ENCODE measurements at places on chromosomes 12 and 14.
A peak's percentile ranks its signal among the peaks of the same experiment; 100 is the strongest.

- no peak for DNase-seq
Observed at GRCh38 chr12:68163560-68164081, 4.1 kb upstream of the IFNG start.

DNA sequence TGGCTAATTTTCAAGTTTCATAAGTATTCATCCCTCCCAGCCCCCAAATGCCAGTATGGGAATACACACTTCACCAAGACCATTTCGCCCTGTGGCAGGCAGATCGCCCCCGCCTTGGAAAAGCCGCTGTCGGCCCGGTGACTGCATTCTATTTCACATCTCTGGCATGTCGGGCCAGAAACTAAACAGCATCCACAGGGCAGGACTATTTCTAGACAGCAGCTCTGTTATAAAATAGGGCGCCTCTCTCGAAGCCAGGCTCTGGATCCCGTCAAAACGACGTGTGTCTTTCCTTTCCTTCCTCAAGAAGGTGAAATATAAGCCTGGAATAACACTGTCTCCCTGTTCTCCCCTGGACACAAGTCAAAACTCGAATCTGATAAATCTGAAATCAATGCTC lies 56.8 kb downstream of the GSC start:
- no peak for DNase-seq

- peak; percentile 46 for DNase-seq
Observed at GRCh38 chr14:92792885-92793284, 1.2 kb upstream of the GOLGA5 start.

DNA sequence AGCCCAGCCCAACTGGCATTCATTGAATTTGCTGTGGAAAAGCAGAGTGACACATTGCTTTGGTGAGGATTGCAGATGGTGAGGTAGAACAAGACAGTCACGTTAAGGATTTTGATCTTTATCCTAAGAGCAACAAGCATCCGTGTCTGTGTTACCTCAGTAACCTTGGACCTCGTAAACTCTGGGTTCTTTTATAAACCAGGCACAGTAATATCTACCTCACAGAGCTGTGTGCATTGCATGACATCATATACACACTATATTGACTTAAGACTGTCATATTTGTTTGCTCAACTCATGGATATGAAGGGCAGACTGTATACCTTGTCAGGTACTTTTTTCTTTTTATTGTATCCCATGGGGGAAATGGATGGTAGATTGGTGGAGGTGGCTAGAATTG lies 156.2 kb downstream of the ETV6 start:
- no peak for DNase-seq

- DNase-seq, result no peak
Observed at GRCh38 chr12:88758176-88758575, 177.9 kb upstream of the KITLG start.

DNA sequence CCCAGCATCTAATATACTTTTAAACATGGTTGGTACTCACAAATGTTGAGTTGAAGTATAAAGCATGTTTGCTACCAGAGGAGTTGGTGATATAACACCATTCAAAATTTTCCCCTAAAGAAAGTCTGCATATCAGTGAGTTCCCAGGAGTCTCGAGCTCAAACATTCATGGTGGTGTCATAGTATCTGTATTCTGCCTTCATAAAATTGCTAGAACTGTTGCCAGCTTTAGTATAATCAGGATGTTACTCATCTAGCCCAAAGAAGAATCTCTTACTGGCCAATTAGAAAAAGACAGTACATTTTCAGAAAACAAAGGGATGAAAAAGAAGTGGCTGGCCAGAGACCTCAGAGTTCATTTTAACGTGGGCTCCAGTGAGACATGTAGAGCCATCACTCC lies 374.7 kb downstream of the KCNH5 start:
- no peak for DNase-seq

DNA sequence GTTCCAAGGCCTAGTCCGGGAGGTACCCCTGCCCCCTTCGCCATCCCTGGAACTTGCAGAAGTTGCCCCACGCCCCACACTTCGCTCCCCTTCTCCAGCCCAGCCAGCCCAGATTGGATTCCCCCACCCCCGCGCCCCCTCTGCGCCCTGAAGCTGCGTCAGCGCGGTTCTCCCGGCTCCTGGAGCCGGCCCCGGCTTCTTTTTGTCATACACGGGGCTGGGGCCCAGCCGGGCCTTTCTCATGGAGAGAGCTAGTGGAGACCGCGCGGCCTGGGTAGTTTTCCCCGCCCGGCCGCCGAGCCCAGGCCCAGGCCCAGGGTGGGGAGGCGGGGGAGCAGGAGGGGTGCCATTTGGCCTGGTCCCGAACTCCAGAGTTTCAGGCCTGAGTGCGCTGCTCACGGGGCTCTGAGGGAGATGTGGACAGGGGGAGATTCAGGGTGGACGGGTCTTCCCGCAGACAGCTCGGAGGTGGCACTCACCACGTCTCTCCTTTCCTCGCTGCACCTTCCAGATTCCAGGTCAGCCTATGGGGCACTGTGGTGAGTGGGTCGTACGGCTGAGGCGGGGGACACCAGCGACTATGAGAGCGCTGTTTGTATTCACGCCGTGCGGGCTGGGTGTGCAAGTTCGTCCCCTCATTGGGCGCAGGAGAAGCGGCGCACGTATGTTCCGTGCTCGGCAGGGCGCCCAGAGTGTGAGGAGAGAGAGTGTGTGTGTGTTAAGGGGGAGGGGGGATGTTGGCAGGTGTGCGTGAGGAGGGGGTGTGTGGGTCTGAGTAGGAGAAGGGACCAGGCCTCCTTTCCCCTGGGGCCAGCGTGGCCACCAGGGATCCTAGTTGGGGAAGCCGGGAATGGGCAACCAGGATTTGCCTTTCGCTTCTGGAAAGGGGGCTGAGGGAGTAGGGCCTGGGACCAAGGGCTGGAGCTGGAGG lies 785 bp upstream of the LHX5 start:
- DNase-seq, result no peak

- DNase-seq, result no peak
Observed at GRCh38 chr14:103684871-103685270, 30.4 kb downstream of the XRCC3 start.

- peak; percentile 23 for DNase-seq
Observed at GRCh38 chr14:76773956-76774820, 12.9 kb downstream of the VASH1 start.

DNA sequence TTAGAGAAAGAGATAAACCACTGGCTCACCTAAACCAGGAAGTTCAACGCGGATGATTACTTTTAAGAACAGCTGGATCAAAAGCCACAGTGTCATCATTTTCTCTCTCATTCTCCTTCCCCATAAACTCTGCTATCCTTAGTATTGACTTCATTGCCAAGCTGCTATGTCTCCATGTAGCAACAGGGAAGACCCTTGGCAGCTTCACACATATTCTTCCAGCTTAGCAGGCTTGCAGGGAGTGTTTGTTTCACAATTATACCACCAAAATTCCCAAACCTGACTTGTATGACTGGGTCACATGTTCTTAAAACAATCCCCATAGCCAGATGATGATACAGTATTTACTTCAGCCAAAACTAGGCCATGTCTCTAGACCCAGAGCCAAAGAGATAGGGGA lies 235.5 kb downstream of the PAWR start:
- no peak for DNase-seq

- DNase-seq, result no peak
Observed at GRCh38 chr12:84079626-84080025, 833.0 kb downstream of the SLC6A15 start.

- no peak for DNase-seq
Observed at GRCh38 chr14:92215579-92215978, 93.8 kb downstream of the CPSF2 start.

DNA sequence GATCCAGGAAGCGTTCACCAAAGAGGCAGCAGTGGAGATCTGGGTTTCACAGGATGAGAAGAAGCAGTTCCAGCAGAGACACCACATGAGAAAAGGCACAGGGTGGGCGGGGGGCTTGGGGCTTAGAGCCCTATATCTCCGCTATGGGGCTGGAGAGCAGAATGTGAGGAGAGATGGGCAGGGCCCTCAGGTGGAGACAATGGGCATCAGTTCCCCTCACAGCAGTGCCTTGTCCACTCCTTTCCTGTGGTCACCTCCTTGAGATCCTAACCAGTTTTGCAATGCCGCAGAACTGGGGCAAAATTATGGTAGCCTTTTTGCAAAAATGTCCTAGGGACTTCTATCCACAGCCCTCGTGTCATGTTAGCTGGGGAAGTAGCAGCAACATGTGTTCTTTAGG lies 27.5 kb downstream of the DHRS2 start:
- no peak for DNase-seq

DNA sequence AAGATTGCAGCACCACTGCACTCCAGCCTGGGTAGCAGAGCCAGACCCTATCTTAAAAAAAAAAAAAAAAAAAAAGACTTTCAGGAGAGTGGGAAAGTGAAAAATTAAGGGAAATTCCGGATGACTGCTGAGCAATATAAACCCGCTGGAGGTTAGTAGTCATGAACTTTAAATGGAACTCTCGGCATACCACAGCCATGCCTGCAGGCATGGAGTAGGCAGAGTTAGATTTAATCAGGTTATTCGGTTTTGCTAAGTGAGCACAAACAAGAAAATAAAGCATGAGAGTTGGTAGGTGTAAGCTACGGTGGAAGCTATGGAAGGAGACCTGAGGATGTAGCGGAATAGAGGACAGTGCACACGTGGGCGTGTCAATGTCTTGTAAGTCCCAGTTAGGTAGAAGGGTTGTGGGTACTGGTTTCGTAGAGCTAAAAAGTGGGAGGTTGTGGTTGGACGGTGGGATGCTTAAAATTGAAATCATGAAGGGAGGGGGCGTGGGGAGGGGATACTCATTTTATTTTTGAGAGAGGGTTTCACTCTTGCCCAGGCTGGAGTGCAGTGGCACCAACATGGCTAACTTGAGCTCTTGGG lies 11.8 kb upstream of the TUBA1C start:
- DNase-seq, result peak; percentile 96

- DNase-seq, result no peak
Observed at GRCh38 chr14:93067088-93067487, 48.6 kb downstream of the ITPK1 start.

DNA sequence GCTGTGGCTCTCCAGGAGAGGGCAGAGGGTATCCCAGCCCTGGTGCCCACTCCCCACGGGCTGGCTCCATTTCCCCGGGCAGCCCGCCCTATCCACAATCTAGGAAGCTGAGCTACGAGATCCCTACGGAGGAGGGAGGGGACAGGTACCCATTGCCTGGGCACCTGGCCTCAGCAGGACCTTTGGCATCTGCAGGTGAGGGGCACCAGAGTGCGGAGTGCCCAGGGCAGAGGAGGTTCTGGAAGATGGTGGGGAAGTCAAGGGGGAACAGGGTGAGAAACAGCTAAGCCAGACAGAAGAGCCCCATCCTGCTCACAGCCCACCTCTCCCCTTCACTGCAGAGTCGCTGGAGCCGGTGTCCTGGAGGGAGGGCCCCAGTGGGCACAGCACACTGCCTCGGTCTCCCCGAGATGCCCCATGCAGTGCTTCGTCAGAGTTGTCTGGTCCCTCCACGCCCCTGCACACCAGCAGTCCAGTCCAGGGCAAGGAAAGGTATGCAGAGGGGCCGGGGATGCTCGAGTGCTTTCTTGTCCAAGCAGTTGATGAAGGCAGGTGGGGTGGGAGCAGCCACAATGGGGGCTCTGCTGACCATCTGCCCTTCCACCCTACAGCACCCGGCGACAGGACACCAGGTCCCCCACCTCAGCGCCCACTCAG lies 10.3 kb downstream of the TNS2 start:
- no peak for DNase-seq

DNA sequence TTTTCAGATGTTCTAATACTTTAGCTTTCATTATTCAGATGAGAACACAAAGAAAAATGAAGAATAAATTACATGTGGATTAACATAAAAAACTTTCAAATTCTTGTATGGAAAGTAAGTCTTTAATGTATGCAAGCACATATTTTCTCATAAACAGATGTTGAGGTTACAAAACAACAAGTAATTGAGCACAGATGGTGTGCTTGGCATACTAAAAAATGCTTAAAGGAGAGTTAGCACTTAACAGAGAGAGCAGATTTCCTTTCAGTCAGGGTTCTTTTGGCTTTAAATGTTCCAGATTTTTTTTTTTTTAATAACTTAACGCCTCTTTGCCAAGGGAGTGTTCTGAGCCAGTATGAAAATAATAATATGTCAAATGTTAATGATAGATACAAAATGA lies 96.0 kb downstream of the RASSF9 start:
- DNase-seq, result no peak

GRCh38 chr14:38502239-38502638 lies 246.3 kb upstream of the CLEC14A start:
- DNase-seq, result no peak

GRCh38 chr12:51293696-51294095 lies 23.5 kb upstream of the SMAGP start:
- peak; percentile 18 for DNase-seq

GRCh38 chr12:119578112-119578511 lies 15.5 kb upstream of the TMEM233 start:
- no peak for DNase-seq

- DNase-seq, result no peak
Observed at GRCh38 chr14:22488522-22489243, 100.3 kb downstream of the DAD1 start.

GRCh38 chr12:59583003-59583712 lies 12.7 kb upstream of the SLC16A7 start:
- DNase-seq, result no peak

DNA sequence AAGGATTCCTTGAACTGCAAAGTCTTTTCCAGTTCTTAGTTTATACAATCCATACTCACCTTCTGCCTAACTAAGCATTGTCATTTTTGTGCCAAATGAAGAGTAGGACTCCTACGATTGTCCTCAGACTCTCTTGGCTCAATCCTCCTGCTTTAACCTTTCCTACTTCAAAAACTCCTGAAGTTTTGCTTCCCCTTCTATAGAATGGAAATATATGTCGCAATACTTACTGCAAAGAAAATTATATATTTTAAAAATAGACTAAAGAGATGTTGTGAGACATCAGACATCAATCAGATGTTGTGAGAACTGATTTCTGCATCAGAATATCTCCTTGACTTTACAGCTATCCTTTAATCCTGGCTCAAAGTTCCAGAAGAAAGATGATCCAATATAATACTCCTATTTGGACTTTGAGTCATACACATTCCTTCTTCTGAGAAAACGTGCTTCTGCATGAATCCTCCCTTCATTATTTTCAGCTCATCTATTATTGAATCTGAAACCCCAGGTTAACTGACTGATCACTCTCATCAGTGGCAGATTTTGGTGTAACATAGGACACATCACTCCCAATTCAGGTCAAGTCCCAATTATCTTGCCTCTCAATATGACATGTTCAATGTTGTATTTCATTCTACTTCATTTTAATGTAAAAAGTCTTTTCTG lies 48.8 kb downstream of the A2M start:
- no peak for DNase-seq

DNA sequence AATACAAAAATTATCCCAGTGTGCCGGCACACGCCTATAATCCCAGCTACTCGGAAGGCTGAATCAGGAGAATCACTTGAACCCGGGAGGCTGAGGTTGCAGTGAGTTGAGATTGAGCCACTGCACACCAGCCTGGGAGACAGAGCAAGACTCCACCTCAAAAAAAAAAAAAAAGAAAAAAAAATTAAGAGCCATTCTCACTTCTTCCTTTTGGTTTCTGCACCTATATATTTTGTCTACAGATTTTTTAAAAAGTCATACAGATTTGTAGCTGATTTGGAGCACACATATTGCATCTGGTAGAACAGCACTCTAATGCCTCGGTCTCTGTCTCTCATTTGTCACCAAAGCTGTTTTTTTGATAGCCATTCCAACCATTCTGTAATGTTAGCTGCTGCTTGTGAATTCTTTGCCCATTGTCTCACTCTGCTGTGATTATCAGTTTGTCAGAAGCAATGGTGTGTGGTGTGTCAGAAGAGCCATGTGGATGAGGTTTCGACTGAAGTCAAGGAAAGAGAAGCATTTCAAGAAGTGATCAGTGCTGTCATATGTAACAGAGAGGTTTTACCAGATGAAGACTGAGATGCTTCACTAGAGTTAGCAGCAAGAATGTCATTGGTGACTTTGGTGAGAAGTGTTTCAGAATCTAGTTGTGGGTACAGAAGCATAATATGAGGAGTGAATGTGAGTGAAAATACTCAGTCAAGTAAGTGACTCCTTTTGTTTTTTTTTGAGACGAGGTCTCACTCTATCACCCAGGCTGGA lies 8.7 kb upstream of the KTN1 start:
- DNase-seq, result no peak

Data from trophoblast cell (in vitro differentiated cells and primary cell).